ENCODE measurements at places on chromosomes 7 and 10. TPM values are rescaled to one million over a fixed set of nuclear protein-coding genes. Genes with fewer than 3 reads are reported as not detected.

ACTR3C gene
- not detected for total RNA-seq

SPOCK2 gene
- total RNA-seq: 0.29 TPM

IFIT2 gene
- total RNA-seq: 4.0 TPM

NYAP1 gene
- not detected for total RNA-seq

EFCAB10 gene
- total RNA-seq: not detected

OR2A5 gene
- not detected for total RNA-seq

CDNF gene
- not detected for total RNA-seq

ZNF117 gene
- total RNA-seq: 0.70 TPM

OR2A42 gene
- not detected for total RNA-seq

DNA sequence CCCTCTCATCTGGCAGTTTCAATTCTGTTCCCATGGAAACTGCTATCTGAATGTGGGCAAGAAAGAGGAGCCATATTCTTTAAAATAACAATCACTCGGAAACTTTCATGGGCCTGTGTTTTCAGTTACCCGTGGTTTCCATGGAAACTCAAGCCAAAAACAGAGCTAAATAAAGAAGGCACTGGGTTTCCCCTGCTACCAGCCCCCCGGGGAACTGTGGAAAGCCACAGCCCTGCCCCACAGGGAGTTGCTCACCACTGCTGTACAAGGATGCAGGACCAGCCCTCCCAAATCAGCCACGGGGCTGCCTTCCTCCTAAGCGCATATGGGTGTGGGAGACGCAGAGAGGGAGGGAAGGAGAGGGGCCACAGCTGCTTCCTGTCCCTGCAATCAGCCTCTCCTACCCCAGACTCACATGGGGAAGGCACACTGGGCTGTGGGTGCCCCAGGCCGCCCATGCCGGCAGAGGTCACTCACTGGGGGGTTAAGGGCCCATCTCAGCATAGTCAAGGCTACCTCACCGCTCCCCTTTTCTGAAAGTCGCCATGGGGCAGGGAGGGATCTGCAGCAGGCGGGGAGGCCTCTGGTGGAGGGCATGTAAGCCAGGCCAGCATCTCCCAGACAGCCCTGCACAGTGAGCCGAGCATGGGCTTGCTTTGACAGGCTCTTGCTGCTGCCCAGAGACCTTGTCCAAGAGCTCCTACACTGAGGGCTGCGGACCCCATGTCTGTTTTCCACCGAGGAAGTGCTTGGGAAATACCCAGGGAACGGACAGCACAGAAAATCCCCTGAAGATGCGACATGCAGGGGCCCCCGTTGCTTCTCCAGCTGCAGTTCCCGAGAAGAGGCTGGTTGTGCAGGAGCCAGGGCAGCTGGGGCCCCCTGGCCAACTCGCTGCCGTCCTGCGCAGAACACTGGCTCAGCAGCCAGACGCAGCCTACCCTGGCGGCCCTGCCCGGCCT is 157.3 kb upstream of the PPP2R2D start:
- no peak for DNase-seq

GRCh38 chr10:130429809-130430208 is 293.6 kb downstream of the GLRX3 start:
- no peak for DNase-seq

GRCh38 chr7:142805350-142806021 is 34.7 kb downstream of the PRSS2 start:
- DNase-seq: no peak

- no peak for DNase-seq
Measured at GRCh38 chr7:11346302-11346701, 372.6 kb downstream of the PHF14 start.

GRCh38 chr10:19620811-19621210 is 195.4 kb upstream of the PLXDC2 start:
- DNase-seq: no peak

GRCh38 chr7:30886608-30887011 is 25.0 kb upstream of the AQP1 start:
- no peak for DNase-seq

DNA sequence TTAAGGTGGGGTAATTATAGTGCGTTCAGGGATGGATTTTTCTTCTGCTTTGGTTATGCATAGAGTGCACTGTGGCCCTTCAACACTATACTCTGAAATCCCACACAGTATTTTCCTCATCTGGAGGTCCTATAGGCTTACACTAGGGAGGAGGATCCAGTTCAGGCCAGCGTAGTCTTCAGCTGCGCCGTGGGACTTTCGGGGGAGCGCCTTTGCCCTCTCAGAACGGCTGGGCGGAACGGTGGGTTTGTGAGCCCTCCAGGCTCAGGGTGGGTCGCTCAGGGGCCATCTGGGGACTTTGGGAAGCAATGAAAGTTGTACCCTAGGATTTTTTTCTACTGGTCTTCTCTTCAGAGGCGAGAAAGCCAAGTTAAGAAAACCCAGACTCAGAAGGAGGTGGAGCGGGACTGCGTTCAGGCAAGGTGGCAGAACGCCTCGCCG is 652 bp upstream of the VPS26A start:
- DNase-seq: peak; percentile 30

- peak; percentile 49 for DNase-seq
Measured at GRCh38 chr10:78520737-78521430, 487.2 kb downstream of the RPS24 start.

GRCh38 chr10:61900829-61901792 is at the start of gene ARID5B:
TSS of gene ARID5B (plus strand) at chr10:61901699. CDS start at chr10:61901710, 11 bp downstream.
- peak; percentile 68 for DNase-seq

DNA sequence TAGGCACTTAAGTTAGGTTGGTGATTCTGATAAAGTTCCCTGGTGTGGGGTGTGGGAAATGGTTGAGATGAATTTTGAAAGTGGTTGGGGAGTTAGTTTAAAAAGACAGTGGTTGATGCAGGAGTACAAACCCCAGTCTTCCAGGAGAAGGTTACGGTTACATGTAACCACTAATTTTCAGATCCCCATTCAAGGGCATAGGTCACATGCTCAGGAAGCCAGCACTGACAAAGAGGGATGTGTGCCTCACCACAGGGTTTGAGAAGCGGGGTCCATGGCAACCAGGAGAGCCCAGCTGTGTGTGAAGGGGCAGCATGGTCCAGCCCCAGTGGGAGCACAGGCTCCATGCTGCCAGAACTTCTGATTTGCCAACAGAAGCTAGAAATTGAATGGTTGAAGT is 144.2 kb downstream of the MDFIC start:
- DNase-seq: no peak

- DNase-seq: no peak
Measured at GRCh38 chr10:784403-785088, 95.1 kb upstream of the DIP2C start.

DNA sequence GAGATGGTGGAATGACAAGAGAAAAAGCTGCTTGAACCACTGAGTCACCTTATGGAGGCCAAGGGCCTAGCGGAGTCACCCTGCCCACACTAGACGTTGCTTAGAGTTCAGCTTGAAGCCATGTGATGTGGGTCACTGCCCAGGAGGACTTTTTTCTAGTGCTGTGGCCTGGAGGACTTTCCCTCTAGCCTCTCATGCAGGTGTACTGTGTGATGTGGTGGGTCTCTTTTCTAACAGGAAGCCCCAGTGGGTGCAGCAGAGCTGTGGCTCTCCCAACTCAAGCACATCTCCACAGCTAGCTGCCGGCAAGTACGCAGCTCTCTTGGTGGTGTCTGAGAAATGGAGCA is 13.6 kb downstream of the POR start:
- no peak for DNase-seq

- DNase-seq: no peak
Measured at GRCh38 chr10:58593008-58593407, 80.3 kb downstream of the BICC1 start.

- no peak for DNase-seq
Measured at GRCh38 chr10:20593649-20594048, 303.5 kb downstream of the NEBL start.

DNA sequence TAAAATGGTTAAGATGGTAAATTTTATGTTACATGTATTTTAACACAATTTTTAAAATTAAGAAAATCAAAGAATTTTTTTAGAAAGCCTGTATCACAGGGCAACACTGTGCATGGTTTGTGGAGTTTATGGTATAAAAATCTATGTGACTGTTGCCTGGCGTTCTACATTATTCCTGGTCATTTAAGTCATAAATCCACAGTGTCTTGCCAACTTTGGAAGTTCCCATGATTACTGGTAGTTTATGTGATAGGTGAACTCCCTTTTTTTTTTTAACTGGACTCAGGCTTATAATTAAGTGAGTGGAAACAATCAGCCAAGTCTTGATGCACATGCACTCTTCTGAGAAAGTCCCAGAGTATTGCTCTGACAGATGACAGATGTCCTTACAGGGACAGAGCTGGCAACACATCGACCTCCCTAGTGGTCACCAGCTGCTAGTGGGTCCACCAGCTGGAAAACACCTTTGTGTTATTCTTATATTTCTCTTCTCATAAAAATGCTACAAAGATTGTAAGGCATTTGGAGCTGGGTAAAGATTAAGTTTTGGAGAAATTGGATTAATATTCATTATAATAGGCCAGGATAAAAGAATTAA is 8.8 kb upstream of the STN1 start:
- DNase-seq: no peak

DNA sequence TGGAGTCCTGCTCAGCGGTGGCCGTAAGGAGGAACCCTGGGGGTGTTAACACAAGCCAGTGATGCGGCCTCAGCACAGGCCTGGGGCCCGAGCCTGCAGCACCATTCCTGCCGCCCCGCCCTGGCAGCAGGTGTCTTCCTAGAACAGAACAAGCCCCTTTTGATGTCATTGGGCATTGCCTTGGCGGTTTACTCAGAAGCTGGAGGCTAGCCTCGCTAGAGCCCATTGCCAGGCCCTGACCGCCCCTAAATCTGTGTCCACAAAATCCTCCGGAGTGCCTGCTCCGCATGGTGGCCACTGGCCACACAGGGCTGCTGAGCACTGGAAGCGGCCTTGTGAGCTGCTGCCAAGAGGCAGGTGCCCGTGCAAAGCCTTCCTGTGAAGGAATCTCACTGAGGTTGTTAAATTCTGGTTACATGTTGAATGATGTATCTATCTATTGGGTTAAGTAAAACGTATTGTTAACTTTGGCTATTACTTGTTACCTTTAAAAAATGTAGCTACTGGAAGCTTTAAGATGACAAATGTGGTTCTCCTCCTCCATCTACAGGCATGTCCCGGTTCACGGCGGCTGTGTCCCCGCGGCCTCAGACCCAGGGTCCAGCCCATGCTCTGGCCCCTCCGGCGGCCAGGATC is 1.2 kb upstream of the INPP5A start:
- DNase-seq: no peak

DNA sequence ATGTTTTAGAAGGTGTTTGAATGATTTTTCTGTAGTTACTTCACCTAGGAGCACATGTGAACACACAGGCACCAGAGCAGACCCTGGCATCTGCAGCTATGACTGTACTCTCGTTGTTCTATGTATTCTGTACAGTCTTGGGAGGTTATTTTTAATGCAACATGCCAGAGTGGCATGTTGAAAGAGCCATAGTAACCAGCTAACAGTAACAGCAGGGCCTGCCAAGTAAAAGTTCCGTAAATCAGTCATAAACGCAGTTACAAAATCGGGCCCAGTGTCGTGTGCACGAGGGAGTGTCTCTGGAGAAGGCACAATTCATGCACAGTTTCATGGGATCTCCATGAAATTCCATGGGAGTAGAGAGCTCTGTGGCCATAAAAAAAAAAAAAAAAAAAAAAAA is 108.3 kb upstream of the CDK6 start:
- DNase-seq: no peak

GRCh38 chr7:132450188-132450587 is 126.1 kb downstream of the PLXNA4 start:
- DNase-seq: no peak

DNA sequence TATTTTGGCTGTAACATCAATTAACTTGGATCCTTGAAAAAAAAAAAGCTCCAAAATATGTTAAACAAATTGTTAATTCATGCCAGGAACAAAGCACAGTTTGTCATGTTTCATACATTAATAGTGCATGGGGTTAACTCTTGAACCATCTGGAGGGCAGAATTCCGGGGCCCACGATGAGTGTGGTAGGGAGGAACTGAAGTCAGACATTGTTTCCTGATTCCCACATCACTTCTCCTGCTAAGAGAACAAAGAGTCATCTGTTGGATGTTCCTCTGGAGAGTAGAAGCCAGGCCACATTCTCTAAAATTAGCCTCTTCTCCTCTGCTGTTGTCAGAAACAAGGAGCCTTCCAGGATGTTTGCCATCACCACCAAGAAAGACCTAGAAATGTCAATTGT is 54.6 kb downstream of the TMEM178B start:
- DNase-seq: no peak

- no peak for DNase-seq
Measured at GRCh38 chr10:8453587-8453986, 399.1 kb downstream of the GATA3 start.

DNA sequence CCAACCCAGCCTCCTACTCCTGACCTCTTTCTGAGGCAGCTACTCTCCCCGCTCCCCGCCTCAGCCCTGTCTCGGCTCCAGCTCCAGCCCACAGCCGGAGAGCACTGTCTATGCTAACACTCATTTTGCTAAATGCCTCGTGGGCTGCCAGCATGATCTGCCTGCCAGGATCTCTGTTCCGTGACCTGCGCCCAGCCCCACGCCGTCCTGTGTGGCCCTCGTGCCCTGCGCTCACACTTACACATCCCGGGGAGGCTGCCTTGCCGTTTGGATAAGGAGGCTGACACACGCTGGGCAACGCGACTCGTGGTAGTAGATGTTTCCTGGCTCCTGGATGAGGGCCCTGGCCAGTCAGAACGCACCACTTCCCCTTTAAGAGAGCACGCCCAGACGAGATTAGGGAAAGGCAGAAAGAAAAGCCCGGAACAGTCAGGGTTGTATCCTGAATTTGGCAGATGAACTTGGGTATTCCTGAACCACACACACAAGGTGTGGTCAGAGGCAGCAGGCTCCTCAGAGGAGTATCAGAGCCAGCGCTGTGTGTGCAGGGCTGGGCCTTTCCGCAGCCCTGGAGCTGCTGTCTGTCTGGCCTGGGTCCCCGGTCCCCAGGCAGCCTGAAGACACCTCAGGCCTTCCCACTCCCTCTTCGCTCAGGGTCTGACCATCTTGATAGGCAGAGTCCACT is 97.7 kb upstream of the EFCAB10 start:
- no peak for DNase-seq

DNA sequence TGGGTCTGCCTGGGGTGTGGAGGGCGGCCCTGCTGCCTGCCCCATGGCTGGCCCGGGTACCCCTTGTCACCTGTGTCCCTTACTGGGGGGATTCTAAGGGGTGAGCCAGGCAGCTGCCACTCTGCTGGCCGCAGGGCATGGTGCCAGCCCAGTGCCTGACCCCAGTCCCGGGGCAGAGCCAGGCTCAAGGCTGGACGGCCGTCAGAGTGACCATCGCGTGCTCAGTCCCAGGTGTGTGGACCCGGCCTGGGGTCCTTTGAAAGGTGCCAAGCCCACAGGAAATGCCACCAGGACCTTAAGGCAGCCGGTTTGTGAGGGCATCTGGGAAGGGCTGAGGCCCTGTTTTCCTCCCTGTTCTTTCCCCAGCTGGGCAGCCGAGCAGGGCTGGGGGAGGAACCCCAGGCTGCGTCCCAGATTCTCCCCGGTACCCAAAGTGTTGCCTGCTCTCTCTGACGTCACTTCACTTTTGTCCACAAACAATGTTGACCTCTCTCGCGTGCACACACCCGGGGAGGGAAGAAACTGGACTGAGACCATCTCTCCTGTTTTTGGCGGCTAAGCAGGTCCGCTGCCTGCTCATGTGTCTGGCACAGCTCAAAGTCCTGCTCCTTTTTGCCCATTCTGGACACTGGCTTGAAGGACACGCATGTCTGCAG is 37.6 kb downstream of the PAPOLB start:
- no peak for DNase-seq

GRCh38 chr10:60291344-60291930 is 98.2 kb downstream of the ANK3 start:
- DNase-seq: no peak

Measured in H4 (cell line).